ENCODE measurements at places on chromosomes 4 and X.

GRCh38 chr4:34039766-34040165 lies 2204.5 kb downstream of the ARAP2 start:
- no peak for DNase-seq

DNA sequence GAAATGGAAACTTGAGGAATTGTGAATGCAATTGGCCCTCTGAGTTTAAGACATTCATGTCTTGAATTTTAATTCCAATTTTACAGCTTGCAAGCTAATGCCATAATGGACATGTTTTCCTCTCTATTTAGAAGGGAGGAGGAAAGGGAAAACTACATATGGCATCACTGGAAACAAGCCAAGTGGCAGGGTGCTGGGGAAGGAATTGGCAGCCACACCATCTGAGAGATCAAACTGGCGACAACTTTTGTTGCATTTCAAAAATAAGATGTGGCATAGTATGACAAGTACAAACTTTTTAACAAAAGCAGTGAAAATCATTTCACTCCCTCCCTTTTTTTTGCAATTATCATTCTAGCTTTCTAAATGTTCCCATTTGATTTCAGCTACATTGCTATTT lies 615.6 kb downstream of the CENPC start:
- DNase-seq: no peak

DNA sequence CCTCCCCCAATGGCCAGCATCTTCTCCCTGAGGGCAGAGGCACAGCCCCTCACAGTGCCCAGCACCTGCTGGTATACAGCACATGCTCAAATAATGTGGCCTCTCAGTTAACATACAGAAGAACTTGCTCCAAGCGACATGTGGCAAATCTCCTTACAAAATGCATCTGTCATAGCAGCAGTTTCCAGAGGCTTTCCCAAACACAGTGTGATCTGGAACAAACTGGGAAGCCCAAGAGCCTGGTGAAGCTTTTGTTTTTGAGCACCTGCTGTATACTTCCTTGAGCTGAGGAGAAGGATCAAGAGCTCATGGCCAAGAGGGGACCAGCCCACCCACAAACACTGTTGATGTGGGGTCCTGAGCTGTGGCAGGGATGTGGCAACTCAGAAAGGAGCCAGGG lies 34.8 kb upstream of the HTRA3 start:
- DNase-seq: no peak

DNA sequence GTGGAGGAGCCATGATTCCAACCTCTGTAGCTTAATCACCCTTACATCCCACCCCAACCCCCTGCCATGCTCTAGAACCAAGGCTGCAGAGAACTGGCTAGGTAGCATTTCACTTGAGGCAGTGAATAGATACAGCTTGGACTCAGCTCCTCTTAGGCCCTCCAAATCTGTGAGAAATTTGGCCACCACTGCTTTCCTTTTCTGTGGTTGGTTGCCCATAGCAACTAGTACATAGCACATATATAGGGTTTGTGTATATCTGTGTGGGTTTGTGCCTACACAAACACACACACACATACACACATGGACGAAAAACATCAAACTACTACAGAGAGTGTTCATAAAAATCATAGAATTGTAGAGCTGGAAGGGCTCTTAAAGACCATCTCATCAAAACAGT lies 52.0 kb upstream of the CCDC160 start:
- DNase-seq: no peak

DNA sequence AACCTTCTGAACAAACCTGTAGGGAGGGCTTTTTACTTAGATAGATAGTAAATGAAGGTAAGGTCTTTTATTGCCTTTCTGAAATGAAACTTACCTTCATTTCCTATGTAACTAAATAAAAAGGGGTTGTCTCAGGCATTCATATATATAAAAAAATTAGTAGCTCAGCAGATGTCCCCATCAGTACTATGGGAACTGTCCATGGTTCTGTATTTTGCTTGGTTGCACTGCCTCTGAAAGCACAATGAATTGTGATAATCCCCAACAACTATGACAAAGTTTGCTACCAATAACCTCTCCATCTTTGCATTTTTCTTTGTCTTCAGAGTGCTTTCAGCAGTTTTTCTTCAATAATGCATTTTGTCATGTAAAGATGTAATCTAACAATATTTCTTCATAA lies 222.4 kb downstream of the SLIT2 start:
- no peak for DNase-seq

GRCh38 chrX:113522814-113523213 lies 682.2 kb upstream of the AMOT start:
- no peak for DNase-seq

All from pons (tissue), 1 donor.